ENCODE measurements at places on chromosomes 3 and 15.

DNA sequence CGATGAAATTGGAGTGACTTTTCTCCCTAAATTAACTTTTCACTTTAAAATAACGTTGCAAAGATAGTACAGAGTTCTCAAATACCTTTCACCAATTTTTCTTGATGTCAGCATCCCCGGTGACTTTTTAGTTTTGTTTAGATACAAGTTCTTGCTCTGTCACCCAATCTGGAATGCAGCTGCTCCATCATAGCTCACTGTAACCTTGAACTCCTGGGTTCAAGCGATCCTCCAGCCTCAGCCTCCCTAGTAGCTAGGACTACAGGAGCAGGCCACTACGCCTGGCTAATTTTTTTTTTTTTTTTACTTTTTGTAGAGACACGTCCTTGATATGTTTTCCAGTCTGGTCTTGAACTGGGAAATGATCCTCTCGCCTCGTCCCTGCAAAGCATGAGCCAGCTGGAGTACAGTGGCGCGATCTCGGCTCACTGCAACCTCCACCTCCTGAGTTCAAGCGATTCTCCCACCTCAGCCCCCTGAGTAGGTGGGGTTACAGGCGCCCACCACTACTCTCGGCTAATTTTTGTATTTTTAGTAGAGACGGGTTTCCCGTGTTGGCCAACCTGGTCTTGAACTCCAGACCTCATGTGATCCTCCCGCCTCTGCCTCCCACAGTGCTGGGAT, 747 bp downstream of the NSUN3 start:
- no peak for DNase-seq

GRCh38 chr3:51830345-51830744, 31.1 kb upstream of the IQCF2 start:
- no peak for DNase-seq

GRCh38 chr3:79930196-79930595, 162.4 kb upstream of the ROBO1 start:
- no peak for DNase-seq

GRCh38 chr15:24823473-24823872, 131.3 kb upstream of the SNRPN start:
- DNase-seq: no peak

DNA sequence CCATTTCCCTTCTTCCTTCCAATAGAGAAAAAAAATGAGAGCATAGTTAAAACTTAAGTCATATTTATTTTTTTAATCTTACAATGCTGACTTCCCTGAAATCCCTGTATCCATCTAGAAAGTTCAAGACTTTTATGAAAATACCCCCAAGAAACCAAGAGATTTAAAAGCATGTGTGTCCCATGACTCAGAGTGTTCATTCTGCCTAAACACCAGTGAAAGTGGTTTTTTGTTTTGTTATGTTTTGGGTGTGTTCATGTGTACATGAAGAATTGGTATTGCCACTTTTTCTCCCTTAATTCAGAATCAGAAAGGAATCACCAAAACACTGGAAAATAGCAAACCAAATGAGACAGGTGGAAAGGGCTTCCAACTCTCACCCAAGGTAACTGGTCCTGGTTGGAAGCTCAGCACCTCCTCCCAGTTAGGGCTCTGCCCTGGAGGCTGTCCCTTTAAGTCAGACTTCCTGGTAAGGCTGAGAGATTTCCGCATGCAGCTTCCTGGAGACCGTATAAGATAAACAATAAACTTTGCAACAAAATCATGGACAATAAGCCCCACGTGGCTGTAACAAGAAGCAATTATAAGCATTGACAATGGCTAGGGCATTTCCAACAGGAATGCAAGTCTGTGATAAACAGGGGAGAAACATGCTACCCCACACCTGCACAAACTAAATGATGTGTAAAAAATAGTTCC, 121.9 kb upstream of the ARHGEF3 start:
- DNase-seq: no peak

DNA sequence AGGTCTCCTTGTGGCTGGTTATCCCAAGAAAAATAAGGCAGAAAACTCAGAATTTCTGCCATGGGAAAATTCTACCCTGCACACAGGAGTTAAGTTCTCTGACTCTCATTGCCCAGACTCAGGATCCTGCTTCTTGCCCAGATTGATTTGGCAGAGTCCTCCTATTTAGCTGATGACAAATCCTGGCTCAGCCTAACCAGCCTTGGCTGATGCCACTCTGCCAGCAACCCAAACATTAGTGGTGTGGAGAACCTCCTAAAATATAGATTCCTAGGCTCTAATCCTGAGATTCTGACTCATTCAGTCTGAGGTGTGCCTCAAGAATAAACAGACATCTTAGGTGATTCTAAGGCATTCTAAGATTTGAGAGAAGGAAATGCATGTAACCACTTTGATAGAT, 60.5 kb upstream of the ACTC1 start:
- no peak for DNase-seq

DNA sequence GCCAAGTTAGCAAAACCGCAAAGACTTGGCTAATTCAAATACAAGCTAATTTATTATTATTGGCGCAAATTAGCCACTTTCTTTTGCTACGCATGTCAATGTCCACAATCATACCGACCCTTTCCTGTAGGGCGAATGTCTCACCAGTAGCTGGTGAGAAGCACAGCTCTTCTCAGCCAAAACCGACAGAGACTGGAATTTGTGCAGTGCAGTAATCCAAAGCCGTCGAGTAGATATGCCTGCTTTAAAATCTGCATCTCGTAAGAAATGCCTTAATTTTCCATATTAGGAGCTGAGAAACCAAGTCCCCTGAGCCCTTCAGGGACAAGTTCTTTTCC, 614 bp upstream of the MINDY2 start:
- no peak for DNase-seq

GRCh38 chr3:100003609-100004503, 110.4 kb downstream of the FILIP1L start:
- no peak for DNase-seq

DNA sequence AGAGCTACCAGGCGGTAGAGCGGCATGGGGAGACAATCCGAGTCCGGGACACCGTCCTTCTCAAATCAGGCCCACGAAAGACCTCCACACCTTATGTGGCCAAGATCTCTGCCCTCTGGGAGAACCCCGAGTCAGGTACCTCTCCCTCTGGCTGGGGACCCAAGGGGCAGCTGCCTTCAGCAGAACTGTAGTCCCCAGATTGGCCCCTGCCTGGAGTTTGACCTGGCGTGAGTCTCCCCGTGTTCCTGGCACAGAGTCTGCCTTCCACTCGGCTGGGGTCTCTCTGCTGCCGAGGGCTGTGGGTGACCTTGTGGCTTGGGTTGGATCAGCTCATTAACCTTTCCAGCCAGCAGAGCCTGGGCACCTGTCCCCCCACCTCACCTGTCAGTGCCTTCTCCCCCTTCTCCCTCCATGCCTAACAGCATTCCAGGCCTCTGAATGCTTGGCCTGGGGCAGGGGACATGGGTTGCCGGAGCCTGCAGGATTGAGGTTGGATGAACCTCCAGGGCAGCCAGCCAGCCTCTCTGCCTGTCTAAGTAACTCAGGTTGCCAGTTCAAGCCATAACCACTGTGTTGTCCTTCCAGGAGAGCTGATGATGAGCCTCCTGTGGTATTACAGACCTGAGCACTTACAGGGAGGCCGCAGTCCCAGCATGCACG, 6.8 kb upstream of the CHST14 start:
- DNase-seq: no peak

DNA sequence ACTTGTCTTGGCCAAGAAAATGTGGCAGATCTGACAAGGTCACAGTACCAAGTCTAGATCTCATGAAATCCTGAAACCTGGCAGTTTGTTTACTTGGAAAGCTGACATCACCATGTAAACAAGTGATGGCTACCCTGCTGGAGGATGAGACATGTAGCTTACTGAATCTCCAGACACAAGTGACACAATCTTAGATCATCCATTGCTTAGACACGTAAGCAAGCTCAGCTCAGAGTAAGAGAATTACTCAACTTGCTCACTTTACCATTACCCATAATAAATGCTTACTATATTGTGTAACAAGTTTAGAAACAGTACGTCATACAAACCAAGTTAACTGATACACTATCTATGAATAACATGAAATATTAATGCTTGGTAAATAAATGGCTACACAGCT, 263.8 kb downstream of the TBC1D5 start:
- DNase-seq: no peak

DNA sequence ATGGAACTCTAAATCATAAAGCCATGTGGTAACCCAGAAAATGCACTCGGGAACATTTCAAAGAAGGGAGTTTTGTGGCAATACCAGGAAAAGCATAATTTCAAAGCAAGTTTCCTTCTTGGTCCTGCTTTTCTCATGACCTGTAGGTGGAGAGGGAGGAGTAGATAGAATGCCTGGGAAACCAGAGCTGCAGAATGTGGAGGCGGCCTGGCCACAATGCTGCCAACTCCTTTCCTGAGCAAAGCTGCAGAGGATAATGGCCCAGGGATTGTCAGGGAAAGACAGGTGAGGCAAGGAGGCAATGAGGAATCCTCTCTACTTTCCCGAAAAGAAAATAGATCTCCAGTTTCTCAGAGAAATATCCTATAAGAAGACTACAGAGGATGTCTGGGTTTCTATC, 330.3 kb downstream of the FGF12 start:
- no peak for DNase-seq

- no peak for DNase-seq
Observed at GRCh38 chr3:71097557-71097956, 486.0 kb downstream of the FOXP1 start.

DNA sequence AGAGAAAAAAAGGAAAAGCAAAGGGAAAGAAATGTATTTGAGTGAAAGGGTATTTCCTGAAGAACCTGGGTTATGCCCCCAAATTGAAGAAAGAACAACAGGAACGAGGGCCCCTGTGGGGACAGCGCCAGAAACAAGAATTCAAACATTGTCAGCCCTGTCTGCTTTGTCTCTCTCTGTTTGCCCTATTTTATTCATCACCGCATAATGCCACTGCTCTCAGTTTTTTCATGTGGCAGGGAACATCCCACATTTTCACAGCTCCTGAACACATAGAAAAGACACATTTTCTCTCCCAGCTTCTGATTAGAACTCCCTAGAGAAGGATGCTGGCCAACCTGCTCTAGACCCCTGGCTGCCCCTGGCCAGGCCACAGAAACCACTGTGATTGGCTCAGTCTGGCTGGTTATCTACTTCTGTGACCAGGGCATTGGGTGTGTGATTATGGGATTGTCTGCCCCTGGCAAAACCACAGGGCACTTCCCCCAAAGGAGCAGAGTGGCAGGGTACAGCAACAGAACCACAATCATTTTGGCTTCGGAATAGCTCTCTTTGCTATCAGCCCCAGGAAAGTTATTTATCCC, 31.3 kb upstream of the CCDC54 start:
- no peak for DNase-seq

GRCh38 chr3:107024551-107025026, 352.6 kb upstream of the CCDC54 start:
- DNase-seq: no peak

GRCh38 chr3:194971965-194972364, 286.3 kb downstream of the FAM43A start:
- DNase-seq: no peak

DNA sequence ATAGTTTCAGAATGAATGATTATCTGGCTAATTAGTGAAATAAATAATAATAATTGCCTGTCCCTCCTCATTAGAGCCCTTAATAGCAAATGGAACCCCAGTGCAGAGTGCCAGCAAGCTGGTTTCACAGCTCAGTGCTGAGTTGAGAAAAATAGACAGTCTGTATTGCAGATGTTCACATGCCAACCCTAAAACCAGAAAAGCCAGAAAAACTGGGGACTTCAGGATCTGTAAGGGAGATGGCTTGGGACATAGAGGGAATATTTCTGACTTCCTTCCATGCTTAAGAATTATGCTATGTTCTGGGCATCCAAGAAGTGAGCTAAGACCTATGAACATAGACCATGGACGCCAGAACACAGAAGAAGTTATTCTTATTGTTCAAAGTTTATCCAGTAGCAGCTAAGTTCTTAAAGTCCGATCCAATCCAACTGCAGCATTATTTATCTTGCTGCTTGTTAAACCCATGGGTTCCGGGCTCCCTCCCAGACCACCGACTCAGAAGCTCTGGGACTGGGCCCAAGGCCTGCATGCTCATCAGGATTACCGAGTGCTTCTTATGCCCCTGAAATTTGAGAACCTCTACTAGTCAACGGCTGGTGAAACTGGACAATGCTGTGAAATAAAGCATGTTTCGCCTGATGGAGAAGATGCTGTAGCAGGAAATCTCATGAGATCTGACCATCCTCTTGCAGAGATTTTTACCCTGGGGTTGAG, 158.3 kb downstream of the FOXB1 start:
- no peak for DNase-seq

DNA sequence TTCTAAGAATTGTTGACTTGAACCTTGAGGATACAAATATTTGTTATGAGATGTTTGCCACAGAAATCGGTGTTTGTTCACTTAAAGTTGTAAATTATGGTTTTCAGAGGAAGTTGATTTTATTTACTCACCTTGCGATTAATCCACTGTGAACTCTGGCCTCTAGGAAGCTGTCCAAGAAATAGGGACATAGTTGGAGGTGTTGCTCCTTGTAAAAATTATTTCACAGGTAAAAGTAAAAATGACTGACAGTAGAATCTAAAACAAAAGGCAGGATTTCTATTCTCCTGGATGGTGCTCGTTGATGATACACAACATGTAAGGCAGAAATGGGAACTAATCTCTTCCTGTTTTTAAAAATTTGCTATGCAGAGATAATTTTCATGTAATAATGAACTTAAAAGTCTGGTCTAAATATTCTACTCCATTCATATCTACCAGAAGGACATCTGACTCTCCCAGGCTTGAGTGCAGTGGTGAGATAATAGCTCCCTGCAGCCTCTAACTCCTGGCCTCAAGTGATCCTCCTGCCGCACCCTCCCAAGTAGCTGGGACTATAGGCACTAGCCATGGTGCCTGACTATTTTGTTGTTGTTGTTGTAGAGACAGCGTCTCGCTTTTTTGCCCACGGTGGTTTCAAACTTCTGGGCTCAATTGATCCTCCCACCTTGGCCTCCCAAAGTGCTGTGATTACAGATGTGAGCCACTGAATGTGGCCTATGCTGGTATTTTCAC, 17.1 kb upstream of the LZTFL1 start:
- DNase-seq: no peak

DNA sequence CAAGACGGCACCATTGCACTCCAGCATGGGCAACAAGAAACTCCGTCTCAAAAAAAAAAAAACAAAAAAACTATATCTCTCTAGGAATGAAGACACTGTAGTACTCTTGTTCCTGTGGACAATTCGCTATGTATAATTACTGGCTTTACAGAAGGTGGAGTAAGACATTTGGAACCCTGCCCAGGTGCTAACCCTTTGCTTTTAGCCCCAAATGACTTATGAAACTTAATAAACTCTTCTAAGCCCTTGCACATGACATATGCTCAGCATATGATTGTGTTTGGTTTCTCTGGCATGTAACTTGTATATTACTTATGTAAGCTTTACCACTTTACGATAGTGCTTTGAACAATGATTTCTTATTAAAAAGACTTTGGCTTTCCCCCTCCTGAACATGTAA, 27.3 kb upstream of the PRTG start:
- no peak for DNase-seq

DNA sequence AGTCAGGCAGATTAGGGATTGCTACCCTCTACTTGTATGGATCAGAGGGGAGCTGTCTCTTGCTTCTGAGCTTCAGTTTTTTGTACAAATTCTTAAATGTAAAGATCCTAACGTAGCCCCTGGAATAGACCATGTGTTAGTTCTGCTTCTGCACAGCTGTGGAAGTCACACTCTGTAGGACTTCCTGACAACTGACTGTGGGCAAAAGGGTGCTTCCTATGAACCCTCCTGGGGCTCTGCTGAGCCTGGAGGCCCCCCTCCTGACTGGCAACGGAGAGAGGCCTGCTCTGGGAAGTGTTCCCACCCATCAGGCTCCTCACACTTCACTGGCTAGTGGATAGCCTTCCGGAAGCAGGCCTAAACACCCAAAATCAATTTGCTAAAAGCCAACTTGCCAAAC, 131.0 kb downstream of the RPLP1 start:
- no peak for DNase-seq

GRCh38 chr3:128462931-128463330, 3.8 kb downstream of the DNAJB8 start:
- DNase-seq: no peak
